Fibroblast of skin of right quadriceps (primary cell): ENCODE measurements at places on chromosomes 4 and X.

- peak; percentile 5 for DNase-seq
Measured at GRCh38 chr4:90503677-90504076, 376.5 kb downstream of the CCSER1 start.

- peak; percentile 89 for DNase-seq
Measured at GRCh38 chrX:78653118-78653822, 5.9 kb downstream of the RTL3 start.

GRCh38 chr4:78799551-78800495 lies 23.7 kb downstream of the BMP2K start:
- DNase-seq, result no peak

DNA sequence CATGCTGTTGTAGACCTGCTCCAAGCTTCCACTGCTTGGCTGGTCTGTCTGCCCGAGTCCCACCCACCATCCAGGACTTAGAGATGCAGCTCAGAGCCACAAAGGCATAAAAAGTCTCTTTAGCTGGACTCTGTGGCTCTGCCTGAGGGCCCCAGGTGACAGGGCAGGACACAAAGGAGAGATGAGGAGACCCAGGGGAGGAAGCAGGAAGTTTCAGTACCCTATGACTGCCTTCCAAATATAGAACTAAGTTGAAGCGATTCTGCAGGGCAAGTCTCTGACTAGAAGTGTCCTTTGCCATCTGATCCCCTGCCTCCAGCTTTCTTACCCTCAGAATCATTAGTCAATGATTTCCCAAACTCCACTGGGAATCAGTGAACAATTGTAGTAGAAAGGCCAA lies 11.2 kb upstream of the CXCR3 start:
- no peak for DNase-seq

GRCh38 chr4:101200561-101200960 lies 146.8 kb downstream of the PPP3CA start:
- DNase-seq, result peak; percentile 85

- DNase-seq, result no peak
Measured at GRCh38 chr4:4735136-4735750, 124.2 kb upstream of the MSX1 start.

DNA sequence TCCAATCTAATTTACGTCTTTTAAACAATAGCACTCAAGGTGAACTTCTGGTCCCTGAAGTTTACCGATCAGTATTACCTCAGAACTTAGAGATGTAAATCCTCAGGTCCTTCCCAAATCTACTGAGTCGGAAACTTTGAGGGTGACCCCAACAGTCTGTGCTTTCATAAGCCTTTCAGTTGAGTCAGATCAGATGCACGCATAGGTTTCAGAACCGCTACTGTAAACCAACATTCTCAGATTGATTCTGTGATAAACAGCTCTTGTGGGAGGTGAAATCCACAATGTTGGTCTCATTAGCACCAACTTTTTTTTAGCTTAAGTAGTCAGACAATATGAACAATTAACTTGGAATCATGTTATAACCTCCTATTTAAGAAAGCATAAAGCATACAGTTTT lies 86.0 kb downstream of the WWC2 start:
- DNase-seq, result no peak

DNA sequence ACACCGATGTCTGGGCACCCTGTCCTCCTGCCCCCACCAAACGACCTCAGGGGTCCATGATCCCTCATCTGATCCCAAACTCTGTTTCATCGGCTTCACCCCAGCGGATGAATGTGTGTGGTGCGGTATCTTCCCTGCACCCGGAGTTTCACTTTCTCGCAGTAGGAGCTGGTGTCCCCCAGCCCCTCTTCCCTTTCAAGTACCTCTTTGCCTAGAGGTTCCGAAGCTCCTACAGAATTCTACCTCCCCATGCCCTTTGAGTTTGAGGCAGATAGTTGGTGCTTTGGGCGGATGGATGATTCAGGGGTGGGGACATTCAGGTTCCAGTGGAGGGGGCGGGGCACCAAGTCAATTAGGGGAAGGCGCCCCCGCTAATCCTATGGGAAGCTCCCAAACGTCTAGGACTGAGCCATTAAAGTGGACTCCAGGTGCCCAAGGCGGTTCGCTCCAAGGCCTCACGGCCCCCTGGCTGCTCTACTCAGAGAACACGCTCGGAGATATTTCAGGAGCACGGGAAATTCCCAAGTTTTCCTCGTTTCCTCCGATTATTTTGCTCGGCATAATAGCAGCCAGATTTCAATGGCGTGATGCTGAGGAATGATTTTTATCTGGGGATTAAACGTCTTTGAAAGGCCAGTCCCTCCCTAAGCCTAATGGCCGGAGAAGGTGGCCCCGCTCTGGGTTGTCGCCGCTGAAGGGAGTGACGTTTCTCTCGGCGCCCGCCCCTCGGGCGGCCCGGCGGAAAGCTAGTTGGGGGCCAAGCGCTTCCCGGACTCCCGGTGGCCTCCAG lies 1.3 kb downstream of the MSX1 start:
- peak; percentile 49 for DNase-seq

GRCh38 chrX:47613082-47613481 lies 6.6 kb downstream of the SYN1 start:
- no peak for DNase-seq

DNA sequence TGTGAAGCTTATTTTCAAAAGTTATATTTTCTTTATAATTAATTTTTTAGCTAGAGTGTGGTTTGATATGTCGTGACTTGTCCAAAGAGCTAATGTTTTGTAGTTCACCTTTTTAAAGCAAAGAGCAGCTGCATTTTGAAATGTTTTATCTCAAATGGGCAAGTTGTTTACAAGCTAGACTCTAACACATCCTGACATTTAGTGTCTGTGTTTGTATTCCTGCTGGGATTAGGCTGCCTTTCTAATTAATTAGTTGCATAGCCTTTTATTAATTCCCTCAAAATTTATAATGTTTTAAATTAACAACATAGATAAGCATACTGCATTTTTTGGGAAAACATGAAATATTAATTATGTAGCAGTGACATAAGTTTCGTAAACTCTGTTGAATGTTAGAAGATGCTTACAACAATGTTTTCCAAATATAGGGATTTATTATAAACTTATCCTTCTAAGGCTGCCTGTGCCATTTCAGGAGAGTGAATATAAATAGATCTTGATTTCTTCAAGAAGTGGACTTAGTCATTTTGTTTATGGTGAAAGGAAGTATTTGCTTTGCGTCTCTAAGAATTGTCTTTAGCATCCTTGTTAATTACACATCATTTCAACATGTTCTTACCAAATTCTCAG lies 37.7 kb upstream of the NUDT6 start:
- peak; percentile 13 for DNase-seq

- DNase-seq, result peak; percentile 13
Measured at GRCh38 chrX:135112096-135112729, 8.1 kb downstream of the ETDB start.

DNA sequence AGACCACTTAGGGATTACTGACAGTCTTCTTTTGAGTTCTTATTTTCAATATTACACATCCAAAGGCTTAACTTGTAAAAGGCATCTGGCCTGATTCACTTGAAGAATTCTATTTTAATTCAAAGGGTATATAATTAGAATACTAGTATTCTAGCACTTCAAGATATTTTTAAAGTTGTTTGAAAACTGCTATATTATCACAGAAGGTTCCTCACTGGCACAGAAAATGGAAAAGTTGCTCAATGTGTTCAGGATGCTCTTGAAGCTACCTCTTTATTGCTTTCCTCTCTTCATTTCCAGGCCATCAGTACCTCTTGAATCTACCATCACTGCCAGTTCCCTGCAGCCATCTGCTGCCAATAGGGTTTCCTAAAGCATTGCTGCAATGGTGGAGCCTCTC lies 271.4 kb downstream of the KCNIP4 start:
- DNase-seq, result no peak

GRCh38 chr4:24659241-24659961 lies 75.0 kb upstream of the DHX15 start:
- no peak for DNase-seq

DNA sequence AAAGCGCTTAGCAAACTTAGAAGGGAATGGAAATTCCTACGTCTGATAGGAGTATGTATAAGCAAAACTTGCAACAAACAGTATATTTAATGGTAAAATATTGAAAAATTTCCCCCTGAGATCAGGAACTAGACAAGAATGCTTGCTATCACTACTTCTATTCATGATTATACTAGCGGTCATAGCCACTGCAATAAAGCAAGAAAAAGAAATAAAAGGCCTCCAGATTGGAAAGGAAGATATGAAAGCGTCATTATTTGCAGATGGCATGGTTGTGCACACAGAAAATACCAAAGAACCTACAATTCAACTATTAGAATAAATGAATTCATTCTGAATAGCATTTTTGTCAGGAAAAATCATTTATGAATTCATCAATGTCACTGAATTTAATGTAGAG lies 87.2 kb upstream of the BCOR start:
- DNase-seq, result no peak

GRCh38 chrX:38664285-38664684 lies 102.9 kb downstream of the TSPAN7 start:
- peak; percentile 18 for DNase-seq

GRCh38 chr4:144872508-144873225 lies 225.3 kb downstream of the ANAPC10 start:
- no peak for DNase-seq

DNA sequence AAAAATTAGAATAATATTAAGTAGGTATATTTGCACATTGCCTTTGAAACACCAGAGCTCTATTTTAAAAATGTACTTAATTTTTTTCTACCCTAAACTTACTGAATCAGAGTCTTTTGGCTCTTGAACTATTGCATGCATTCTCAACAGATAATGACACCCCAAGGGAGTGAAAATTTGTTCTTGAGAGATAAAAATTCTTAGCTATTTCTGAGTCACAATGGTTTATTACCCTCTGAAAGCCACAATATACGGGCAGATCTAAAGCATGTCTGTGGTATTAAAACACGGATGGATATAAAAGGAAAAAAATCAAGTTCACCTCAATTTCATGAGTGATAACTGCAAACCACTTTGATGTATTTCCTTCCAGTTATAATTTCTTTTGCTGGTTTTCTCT lies 636.3 kb upstream of the FTHL17 start:
- DNase-seq, result peak; percentile 41

DNA sequence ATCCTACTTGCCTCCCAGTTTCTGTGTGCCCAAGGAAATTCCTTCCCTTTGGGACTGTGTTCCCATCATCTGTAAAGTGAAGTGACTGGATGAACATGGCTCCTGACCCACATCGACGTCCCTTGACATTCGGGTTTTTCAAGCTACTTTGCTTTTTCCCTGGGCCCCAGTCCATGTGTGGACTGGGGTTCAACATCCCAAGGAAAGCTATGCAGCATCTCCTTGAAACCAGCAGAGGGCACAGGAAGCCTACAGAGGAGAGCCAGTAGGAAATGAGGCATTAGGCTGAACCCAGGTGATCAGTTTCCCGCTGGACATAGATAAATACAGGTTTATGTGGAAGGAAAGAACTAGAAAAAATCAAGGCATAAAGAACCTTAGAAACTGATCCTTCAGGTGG lies 145.1 kb upstream of the ARHGEF9 start:
- no peak for DNase-seq

- no peak for DNase-seq
Measured at GRCh38 chr4:213971-214370, 89.7 kb downstream of the ZNF718 start.

DNA sequence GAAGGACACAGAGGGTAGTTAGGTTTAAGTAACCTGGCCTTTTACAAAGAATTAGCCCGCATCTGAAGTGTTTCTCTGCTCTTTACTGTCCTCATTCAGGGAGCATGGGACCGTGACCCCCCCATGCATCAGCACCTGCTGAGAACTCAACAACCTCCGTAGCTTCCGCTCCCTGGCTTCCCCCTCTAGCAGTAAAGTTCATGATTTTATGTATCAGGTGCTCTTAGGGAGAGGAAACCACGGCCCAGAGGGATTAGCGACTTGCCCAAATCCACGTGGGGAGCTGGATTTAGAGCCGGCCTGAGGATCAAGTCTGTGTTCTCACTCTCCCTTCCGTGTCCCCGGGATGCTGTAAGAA lies 284.6 kb upstream of the GATB start:
- no peak for DNase-seq
